ENCODE measurements at places on chromosomes 5 and 9.

- DNase-seq, result no peak
These were observed 38.2 kb downstream of the CPEB4 start for GRCh38 chr5:173926359-173926758.

GRCh38 chr9:120735415-120736126 is 21.3 kb upstream of the MEGF9 start:
- DNase-seq, result peak; percentile 86

DNA sequence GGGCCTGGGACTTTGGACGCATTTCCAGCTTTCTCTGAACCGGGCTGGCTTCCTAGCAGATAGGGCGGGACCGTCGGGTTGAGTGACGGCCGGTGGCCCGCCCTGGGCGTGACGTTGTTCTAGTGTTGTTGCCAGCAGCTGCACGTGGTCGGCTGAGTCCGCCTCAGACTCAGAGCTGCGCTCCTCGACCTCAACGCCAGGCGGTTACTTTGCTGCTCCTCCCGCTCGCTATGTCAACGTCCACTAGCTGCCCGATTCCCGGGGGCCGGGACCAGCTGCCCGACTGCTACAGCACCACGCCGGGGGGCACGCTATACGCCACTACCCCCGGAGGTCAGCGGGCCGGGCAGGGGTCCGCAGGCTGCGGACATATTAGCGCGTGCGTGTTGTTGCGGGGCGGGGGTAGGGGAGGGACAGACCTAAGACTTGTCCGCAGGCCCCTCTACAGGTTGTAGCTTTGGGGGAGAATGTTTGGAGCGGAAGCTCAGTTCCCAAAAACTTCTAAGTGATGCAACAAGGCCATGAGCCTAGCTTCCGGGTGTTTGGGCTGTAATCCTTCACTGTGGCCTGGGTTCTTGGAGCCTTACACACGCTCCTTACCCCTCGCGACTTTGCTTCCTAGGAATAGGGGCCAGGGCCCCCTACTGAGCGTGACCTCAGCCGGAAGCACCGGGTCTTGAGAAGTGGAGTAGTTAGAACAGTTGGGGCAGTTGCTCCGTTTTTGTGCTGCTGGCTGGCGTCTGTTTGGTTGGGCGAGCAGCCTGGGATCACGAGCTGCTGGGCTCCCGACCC is at the start of gene EIF4EBP3:
Gene EIF4EBP3, plus strand, starts transcription at position 155 of the 792 bp plus-strand sequence. Its CDS starts 76 bp downstream, at position 231.
- peak; percentile 96 for DNase-seq

DNA sequence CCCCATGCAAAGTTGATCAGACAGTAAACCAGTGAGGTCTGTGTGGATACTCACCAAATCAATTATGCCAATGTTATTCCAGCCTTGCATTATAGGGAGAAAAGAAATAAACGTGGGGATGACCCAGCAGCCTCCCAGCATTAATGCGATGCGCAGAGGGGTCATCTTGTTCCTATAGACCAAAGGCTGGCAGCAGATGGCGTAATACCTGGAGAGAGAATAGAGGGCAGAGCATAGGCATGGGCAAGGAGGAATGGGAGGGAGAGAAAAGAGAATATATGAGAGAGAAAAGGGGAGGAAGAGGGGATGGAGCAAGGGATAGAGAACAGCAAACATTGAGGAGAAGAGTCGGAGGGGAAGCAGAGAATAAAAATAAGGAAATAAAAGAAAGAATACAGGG is 131.2 kb downstream of the HTR4 start:
- DNase-seq, result peak; percentile 15

DNA sequence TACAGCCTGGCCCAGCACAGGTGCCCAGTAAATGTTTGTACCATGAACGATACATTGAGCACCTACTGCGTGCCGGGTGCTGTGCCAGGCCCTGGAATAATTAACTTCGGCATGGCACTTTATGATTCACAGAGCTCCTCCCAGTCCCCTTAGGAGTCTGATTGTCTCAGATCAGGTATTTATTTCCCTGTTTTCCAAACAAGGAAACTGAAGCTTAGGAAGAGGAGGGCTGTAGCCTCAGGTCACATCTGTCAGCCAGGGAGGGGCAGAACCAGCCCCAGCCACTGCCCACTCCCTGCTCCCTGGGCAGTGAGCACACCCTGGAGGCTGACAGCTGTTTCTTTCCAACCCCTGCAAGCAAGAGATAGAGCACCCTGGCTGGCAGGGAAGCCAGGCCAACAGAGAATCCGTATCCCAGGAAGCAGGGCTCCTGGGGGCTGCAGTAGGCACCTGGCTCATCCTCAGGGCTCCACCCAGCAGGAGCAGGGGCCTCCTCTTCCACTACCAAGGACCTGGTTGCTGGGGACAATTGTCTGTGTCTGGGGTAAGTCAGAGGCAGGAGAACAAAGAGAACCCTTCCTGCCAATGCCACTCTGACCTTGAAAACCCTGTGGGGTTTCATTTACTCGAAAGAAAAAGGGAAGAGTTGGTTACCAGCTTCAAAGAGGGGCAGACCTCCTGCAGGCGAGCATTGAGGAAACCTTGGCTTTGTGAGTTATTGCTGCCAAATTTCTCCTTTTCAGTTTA is 69.0 kb downstream of the DAB2IP start:
- DNase-seq, result no peak

DNA sequence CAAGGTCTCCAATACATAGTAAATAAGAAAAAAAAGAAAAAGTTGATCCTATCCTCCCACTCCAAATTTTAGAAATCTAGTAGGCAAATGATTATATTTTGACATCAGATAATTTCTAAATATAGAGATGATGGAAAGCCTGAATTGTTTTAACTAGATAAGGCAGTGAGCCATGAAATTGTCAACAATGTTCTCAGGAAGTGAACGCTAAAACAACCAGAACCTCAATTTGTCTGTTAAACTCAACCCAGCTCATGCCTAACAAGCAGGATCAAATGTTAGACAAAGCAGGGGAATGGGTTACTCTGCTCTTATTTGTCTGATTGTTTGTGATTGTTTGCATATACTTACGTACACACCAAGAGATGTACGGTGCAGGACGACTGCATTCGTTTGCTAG is 49.2 kb downstream of the ESM1 start:
- DNase-seq, result no peak

DNA sequence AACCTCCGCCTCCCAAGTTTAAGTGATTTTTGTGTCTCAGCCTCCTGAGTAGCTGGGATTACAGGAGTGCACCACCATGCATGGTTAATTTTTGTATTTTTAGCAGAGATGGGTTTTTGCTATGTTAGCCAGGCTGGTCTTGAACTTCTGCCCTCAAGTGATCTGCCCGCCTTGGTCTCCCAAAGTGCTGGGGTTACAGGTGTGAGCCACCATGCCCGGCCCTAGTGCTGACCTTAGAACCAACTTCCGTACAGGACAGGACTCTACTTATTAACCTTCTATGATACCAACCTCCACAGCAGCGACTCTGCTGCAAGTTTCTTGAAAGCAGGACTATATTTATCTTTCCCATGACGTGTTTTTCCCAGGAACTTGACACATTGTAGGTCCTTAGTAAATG is 176.9 kb downstream of the RGS3 start:
- no peak for DNase-seq

- no peak for DNase-seq
These were observed 72.5 kb downstream of the FSTL4 start for GRCh38 chr5:133539818-133540217.

GRCh38 chr9:87950765-87951488 is 23.4 kb downstream of the CDK20 start:
- peak; percentile 69 for DNase-seq

- no peak for DNase-seq
These were observed 298.2 kb downstream of the EDIL3 start for GRCh38 chr5:84086511-84086910.

GRCh38 chr5:173809014-173809413 is 79.1 kb upstream of the CPEB4 start:
- no peak for DNase-seq

- peak; percentile 69 for DNase-seq
These were observed 51.4 kb downstream of the PFDN1 start for GRCh38 chr5:140251527-140251973.

DNA sequence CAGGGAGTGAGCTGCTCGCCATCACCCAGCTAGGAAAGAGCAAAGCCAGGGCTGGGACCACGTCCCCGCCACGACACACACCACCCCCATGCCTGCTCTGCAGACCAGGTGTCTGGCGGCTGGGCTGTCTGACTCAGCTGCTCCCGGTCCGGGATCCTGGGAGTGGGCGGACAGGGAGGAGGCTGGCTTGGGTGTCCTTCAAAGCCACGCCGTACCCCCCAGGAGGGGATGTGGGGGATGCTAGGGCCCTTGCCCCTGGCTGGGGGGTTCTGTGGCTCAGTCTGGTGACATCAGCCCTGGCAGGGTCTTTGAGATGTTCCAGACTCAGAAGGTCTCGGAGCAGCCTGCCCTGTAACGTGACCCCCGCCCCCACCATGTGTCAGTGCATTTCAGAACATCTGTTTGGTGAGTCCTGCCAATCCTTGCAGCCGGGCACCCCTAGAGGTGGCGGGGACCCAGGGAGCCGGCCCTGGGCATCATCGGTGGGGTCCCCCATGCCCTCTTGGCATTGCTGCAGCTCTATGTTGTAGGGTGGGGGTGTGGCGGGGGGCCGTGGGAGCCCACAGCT is 62.3 kb downstream of the HMCN2 start:
- DNase-seq, result no peak

DNA sequence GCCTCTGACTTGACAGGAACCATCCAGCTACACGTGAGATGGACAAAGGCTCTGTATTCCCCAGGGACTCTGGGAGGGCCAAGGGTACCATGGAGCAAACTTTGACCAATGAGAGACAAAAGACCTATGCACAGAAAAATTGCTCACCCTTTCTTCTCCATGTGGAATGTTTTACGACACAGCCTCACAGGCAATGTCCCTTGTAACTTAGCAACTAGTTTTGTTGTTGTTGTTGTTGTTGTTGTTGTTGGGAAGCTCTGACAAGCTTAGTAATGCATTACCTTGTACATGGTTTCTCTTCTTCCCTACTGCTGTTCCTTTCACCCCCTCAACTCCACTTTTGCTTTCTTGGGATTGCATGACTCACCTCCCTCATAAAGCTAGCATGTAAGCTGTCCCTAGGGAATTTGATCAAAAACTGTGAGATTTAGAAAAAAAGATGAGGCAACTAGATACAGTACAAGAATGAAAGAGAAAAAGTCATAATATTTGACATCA is 550.9 kb downstream of the RAB3C start:
- DNase-seq, result no peak

GRCh38 chr9:68721666-68722330 is 16.8 kb downstream of the PIP5K1B start:
- no peak for DNase-seq

GRCh38 chr5:76964060-76964459 is 11.2 kb downstream of the CRHBP start:
- no peak for DNase-seq

DNA sequence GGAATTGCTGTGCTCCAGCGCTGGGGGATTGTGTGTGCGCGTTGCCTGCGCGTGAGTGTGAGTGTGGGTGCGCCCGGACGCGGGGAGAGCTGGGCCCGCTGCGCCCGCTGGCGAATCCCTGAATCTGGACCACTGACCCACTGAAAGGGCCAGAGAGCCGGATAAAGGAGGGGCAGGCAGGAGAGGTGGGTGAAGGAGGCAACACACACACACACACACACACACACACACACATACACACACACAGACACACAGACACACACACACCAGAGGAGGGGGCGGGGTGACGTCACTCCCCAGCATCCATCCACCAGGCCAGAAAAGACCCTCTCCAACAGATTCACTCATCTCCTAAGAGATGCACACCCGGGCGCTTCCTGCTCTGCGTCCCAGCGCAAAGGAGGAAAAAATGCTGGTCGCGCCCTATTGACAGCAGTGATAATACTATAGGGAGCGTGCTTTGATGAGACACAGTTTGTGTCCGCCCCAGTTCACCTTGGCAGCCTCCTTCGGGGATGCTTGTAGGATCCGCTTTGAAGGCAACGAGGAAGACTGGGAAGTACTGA is 1059.1 kb upstream of the DMAC1 start:
- peak; percentile 12 for DNase-seq

GRCh38 chr5:66408576-66408975 is 187.6 kb upstream of the MAST4 start:
- no peak for DNase-seq

GRCh38 chr5:18811661-18812060 is 1176.3 kb downstream of the CDH18 start:
- no peak for DNase-seq

GRCh38 chr9:27535701-27536118 is 6.1 kb upstream of the MOB3B start:
- DNase-seq, result peak; percentile 25

GRCh38 chr5:142862594-142862993 is 92.4 kb downstream of the ARHGAP26 start:
- DNase-seq, result no peak

DNA sequence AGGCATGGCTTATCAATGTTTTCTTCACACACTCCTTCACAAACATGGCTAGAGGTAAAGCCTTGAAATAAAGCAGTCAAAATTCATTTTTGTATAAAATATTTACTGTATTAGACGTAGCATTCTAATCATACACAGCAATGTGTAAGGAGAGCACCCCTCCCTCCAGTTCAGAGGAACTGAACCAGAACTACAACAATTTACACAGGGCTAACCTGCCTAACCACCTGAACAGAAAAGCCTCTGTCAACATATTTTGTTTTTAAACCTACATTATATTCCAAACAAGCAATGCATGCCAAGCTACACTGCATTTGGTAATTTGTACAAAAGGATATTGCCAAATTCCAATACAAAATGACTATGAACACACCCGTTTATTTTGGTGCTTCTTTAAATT is 41.6 kb downstream of the MLLT3 start:
- no peak for DNase-seq

- DNase-seq, result no peak
These were observed 100.6 kb upstream of the VCAN start for GRCh38 chr5:83370957-83371356.

DNA sequence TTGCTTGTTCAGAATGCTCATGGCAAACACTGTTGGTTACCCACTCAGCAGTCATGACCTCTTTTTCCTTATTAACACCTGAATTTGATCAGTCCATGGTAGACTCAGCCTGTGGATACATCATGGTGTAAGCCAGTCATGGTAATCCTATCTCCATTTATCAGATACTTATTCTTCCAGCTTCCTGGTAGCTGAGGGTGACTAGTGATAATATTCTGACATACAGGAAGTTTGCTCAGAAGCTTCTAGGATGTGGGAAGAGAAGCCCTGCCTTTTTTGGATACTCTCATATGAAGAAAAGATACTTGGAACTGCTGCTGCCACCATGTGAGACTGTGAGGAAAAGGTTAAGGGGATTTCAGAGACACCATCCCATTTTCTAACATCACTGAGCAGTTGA is 7.3 kb downstream of the GDA start:
- DNase-seq, result no peak
